NCI-H1417 treated with DMSO at 0.1 percent for 48 hours (cell line): ENCODE measurements at places on chromosomes 16 and 17.

DNA sequence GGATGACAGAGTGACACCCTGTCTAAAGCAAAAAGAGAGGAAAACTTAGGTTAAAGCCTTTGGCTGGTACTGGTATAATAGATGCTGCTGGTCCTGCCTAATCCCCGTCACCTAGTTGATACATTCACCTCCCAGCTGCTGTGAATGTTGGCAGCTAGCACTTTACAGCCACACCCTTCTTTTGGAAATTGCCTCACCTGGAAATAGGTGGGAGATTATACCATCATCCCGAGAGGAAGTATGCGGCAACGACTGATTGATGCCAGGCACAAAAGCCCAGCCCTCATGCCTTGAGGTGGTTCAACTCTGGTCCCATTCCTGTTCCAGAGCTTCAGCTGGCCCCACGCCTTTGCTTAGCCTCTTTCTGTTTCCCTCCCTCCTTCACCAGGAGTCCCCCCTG is 53.2 kb upstream of the SIAH1 start:
- no peak for DNase-seq

DNA sequence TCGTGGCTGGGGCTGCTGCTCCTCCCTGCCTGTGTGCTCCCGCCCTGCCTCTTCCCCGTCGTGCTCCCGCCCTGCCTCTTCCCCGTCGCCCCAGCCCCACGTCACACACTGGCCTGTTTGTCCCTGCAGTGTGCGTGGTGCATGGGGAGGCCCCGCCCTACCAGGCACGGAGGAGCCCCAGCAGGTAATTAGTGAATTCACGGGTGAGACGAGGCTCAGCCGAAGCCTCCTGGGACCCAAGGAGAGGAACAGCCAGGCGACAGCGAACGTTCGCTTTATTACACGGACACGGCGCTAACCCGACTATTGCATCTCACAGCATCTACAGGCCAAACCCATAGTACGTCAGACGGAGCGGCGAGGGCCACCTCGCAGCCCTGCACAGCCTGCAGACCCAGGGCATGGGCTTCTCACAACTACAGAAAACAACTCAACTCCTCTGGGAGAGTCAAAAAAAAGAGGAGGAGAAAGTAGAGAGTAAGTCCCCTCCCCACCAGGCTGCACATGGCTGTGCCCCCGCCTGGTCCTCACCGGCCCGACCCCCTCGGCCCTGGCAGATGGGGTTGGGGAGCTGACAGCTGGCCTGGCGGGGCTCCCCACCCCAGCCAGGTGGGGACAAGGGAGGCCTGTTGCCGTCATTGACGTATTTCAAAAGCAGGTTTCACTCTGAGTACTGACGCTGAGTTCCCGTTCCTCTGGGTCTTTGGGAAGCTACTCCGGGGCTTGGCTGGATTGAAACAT is 4.3 kb upstream of the PABPN1L start:
- no peak for DNase-seq

DNA sequence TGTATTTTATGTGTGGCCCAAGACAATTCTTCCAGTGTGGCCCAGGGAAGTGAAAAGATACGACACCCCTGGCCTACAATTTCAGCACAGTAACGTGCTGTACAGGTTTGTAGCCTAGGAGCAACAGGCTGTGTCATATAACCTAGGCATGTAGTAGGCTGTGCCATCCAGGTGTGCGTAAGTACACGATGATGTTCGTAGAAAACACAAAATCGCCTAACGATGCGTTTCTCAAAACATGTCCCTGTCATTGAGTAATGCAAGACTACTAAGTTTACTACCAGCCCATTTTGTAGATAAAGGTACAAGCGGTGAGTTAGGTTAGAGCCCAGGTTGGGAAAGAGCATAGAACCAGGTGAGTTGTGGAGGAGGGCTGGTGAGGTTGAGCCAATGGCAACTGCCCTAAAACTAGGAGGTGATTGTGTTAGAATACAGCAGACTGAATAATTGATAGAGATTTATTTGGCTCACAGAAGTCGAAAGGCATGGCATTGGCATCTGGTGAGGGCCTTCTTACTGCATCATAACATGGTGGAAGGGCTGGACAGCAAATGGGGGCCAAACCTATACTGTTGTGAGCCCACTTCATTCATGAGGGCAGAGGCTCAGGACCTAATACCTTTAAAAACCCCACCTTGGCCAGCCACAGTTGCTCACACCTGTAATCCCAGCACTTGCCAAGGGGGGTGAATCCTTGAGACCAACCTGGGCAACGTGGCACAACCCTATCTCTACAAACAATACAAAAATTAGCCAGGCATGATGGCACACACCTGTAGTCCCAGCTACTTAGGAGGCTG is 4.2 kb downstream of the EIF1 start:
- no peak for DNase-seq

DNA sequence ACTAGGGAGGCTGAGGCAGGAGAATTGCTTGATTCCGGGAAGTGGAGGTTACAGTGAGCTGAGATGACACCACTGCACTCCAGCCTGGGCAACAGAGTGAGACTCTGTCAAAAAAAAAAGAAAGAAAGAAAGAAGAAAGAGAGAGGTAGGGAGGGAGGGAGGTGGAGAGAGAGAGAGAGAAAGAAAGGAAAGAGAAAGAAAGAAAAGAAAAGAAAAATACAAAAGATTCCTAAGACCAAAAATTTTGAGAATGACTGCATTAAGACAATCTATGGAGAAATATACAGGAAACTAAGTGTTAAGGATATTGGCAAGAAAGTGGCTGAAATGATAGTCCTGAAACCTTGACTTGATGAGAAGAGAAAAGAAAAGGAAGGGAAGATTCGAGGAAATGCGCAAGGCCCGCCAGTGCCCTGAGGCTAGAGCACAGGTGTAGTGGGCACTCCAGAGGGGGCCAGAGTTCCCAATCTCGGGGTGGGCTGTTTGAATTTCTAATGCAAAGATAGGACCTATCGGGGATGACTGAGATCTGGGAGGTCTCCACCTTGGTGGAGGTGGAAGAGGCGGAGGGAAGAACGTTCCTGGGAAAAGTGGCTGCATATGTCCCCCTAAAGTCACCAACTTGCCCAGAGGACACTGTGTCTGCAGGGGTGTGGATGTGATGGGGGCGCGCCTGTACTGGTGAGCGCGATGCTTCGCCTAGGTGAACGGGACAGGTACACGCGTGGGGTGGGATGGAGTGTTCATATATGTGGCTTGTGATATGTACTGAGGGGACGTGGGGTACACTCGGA is 654 bp upstream of the SCNN1B start:
- no peak for DNase-seq

GRCh38 chr17:77609553-77610517 is 348.7 kb upstream of the TNRC6C start:
- no peak for DNase-seq

DNA sequence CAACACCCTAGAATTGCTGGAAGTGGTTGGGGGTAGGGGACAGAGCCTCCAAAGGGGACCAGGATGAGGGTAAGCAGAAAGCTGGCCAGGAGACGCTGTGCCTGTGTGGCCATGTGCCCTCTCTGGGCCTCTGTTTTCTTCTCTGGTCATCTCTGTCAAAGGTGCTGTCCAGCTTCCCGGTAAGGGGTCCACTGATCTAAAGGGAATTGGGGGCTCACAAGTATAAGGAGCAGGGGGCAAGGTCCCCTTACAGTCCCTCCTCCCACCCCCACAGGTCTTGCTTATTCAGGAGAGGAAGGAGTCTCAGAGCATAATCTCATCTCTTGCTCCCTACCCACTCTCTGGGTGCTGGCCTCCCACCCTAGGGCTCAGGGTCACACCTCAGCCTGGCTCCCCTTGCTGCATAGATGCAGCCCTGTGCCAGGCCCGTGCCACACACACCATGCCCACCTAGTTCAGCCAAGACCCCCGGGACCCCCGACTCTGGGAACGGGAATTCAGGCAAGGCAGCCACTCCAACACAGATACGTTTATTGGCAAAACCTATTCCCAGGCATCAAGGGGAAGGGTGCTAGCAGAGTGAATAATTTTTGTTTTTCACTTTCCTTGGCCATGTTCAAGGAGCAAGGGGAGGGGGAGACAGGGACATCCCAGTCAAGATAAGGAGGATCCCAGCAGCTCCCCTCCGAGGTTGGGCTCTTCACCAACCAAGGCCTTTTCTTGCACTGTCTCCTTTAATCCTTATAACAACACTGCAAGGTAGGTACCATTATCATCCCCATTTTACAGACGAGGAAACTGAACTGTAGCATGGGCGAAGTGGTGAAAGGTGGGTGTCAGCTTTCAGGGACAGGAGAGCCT is 19.8 kb downstream of the SLC4A1 start:
- no peak for DNase-seq

- no peak for DNase-seq
These were observed at the start of gene FMNL1 for GRCh38 chr17:45221081-45222013. TSS of gene FMNL1 (plus strand) at chr17:45221885. CDS start at chr17:45222125, 240 bp downstream.

DNA sequence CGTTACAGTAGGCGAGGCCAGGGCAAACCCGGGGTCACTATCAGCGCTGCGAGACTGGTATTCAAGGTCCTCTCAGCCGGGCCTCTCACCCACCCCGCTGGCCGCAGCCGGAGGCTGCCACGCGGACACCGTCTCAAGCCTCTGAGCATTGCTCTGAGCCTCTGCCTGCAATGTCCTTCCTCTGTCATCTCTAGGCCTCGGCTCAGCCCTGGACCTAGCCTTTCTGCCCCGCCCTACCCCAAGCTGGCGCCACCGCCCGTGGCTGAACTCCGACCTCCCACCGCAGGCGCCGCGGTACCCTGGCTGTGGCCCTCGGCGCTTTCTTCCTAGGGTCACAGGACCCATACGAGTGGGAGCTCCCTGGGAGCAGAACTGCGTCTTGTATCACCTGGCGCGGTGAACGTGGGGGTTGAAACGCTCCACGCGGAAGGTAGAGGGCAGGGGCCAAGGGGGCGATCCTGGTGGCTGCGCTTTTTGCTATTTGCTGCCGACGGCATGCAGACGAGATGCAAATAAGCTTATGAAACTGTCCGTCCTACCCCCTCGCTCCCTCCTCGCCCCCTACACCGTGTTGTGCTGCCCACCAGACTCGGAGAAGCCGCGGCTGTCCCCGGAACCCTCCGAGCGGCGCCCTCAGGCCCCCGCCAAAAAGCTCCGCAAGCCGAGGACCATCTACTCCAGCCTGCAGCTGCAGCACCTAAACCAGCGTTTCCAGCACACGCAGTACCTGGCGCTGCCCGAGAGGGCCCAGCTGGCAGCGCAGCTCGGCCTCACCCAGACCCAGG is 3.7 kb downstream of the DLX4 start:
- DNase-seq: no peak

DNA sequence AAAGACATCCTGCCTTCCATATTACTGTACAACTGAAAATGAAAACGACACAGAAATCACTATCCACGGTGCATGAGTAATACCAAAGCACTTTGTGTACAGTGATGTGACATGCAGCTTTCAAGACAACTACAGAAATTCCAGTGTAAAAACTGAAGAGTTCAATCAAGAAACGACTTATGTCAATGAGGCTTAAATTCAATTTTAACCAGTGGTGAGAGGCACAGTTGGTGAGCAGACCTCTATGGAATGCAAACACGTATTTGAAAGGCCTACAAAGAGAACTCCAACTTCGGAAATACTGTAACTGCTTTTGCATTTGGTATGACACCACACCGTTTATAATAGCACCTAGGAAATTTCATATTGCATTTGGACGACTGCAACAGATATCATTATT is 87.6 kb downstream of the USP31 start:
- no peak for DNase-seq

- DNase-seq: no peak
These were observed 7.2 kb downstream of the SOX9 start for GRCh38 chr17:72128039-72128438.

DNA sequence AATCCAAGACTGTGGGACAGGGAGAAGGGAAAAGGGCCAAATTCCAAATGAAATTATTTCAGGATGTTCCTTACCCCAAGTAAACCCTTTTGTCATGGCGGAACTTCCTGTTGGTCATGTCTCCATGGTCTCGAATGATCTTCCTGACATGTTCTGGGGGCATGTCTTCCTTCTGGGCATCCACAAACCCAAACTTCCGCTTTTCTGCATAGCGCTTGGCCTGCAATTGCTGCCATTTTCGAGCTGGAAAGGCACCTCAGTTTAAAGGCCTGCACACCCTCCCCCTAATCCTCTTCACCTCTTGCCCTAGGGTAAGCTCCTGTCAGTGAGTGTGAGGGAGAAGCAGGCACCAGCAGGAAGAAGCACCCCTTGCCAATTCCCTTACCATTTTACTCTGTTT is 1.2 kb downstream of the PRPF8 start:
- no peak for DNase-seq

GRCh38 chr16:89369266-89369895 is 121.0 kb downstream of the ANKRD11 start:
- no peak for DNase-seq

DNA sequence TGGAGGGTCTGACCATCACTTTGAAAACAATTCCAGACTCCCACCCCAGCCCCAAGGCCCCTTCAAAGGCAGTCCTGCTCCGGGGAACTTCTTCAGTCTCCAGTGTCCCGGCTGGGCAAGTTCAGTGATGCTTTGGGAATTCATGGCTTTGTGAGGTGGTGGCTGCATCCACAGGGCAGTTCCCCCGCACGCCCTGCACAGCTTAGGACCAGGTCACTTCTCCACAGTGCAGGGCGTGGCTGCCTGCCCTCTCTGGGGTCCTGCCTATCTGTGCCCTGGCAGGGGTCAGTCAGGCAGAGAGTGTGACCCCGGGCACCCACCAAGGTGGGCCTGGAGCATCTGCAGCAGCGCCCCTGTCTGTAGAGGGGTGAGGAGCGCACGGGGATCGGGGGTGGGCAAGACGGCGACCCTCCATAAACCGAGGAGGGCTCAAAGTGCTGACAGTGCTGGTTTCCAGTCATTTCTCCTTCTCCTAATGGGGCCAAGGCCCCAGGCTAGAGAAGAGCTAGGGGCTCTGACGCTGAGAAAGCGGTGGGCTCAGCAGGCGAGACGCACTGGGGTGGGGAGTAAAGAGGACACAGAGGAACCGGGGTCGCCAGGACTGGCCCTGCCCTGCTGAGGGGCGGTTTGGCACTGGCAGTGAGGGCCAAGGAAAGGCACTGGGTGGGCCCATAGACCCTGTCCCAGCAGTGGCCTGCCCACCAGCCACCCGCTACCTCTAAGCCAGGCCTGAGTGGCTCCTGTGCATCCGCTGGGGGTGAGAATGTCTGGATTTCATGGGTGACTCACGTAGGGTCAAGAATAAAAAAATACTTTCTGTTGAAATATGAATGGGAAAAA is 4.2 kb upstream of the ARHGAP27 start:
- no peak for DNase-seq

GRCh38 chr17:79843816-79844800 is 4.9 kb upstream of the CBX4 start:
- DNase-seq: no peak

GRCh38 chr17:77375917-77376651 is 235.3 kb downstream of the SEC14L1 start:
- DNase-seq: no peak

GRCh38 chr17:40005520-40005919 is 9.7 kb upstream of the CSF3 start:
- no peak for DNase-seq

GRCh38 chr16:53320992-53321391 is 113.3 kb upstream of the RBL2 start:
- no peak for DNase-seq
